ENCODE measurements at places on chromosomes 1 and 21.

- no peak for DNase-seq
These were observed 42.5 kb upstream of the CLIC4 start for GRCh38 chr1:24702511-24703293.

GRCh38 chr1:169550294-169550693, 36.0 kb downstream of the F5 start:
- DNase-seq, result no peak

DNA sequence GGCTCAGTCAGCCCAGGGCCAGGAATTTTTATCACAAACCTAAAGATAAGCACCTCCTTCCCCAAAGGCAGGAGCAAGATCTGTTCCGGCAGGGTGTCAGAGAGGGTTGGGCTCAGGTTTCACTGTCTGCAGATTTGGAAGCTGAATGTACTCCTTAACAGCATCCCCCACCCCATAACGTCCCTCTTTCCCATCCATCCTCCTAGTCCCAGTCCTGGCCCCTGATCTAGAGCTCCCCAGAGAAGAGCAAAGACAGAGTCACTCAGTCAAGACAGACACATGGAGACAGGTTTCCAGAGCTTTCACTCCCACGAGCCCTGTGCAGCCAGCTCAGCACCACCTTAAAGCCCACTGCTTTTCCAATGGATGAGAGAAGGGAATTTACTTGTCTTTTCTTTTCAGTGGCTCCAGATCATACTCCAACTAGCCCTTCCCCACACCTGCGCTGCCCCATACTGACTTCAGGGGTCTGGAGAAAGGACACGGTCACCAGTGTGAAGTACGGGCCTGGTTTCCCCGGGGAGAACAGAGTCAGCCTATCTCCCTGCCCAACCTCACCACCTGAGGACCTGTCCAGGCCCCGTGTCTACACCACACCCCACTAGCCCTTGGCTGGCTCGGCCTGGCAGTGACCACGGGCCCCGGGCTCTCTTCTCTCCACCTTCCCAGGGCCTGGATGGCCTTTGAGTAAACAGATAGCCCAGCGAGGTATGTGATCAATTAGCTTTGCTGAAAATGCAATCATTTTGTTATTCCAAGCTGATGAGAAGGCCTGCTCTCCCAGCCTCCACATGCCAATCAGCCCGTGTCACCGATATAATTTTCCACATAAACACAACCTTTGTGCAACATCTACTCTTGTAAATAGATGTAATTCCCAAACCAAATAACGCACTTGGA, 249.1 kb downstream of the FOXD2 start:
- DNase-seq, result no peak

DNA sequence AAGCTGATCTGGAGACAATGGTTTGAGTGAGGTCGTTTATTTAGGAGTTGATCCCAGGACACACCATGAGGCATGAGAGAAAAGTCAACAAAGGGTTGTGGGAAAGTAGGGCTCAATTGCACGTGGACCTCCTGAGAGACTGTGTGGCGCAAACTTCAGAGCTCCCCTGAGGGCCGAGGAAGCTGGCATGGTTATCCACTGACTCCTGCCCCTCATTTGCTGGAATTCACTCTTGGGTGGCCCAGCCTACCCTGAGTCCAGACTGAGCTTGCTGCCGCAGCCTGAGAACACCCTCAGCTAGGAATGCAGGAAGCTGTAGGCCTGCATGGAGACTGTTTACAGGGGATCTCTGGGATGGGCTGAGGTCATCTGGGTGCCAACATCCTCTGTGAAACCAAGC, 301.0 kb downstream of the RWDD3 start:
- no peak for DNase-seq

- DNase-seq, result no peak
These were observed 172.6 kb downstream of the CHRM3 start for GRCh38 chr1:239558991-239559390.

DNA sequence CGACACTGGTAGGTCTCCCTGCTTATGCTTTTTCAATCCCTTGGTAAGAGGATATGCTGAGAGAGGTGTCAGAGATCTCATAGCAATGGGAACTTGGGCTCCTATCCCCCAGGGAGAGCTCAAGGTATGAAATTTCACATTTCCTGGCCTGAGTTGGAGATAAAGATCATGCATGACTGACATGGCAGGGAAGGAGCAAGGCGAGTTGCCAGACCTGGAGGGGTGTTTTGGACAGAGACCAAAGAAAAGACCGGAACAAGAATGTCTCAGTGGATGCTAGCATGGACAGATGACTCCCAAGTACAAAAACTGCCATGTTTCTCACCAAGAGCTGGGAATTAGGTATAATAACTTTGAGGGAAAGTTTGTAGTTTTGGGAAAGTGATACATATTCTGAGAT, 334.1 kb upstream of the B3GALT2 start:
- DNase-seq, result no peak

GRCh38 chr1:22806584-22806983, 95.9 kb downstream of the EPHB2 start:
- no peak for DNase-seq

- no peak for DNase-seq
These were observed 114.4 kb downstream of the CLEC20A start for GRCh38 chr1:178382372-178382771.

DNA sequence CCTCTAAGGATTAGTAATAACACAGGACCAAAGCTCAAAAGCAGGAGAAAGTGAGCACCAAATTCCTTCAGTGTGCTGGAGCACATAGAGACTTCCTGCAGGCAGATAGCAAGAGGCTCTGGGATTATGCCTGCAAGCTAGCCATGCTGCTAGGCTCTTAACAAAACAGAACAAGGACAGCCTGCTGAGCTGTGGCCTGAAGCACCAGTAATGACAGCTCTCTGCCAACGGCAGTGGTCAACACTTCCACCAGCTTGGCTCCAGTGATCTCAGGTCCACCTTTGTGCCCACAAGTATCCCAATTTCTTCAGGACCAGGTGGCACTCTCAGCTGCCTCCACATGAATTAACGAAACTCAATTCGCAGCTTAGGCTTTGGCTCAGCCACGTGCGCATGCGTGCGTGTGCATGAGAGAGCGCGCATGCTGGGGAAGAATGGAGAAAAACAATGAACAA, 64.2 kb downstream of the SLC45A1 start:
- no peak for DNase-seq

GRCh38 chr1:171596705-171597104, 25.3 kb upstream of the MYOCOS start:
- DNase-seq, result no peak

DNA sequence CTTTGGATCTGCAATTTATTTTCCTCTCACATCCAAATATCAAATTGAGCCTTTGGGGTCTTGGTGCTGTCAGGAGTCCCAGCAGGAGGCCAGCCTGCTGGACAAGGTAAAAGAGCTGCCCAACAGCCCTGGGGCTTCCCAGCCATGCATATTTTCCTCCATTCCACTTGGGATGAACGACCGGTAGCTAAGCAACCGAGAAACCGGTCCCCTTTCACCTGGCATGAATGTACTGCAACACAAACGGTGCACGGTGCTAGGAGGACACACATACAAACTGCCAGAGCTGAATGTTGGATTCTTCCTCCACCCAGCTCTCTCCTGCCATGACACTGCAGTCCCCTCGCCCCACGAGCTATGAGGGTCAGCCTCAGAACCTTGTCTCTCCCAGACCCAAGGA, 42.7 kb downstream of the BCAR3 start:
- no peak for DNase-seq

GRCh38 chr1:227885648-227886502, 61.9 kb downstream of the WNT9A start:
- DNase-seq, result no peak

DNA sequence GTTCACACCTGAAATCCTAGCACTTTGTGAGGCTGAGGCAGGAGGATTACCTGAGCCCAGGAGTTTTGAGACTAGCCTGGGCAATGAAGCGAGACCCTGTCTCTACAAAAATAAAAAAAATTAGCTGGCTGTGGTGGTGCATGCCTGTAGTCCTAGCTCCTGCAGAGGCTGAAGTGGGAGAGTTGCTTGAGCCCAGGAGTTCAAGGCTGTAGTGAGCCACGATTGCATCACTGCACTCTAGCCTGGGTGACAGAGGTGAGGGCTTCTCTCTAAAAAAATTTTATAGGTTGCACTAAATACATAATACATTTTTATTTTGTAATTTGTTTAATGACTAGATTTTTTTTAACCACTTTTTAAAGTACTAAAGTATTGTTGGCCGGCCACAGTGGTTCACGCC, 6.1 kb downstream of the PARK7 start:
- DNase-seq, result no peak

DNA sequence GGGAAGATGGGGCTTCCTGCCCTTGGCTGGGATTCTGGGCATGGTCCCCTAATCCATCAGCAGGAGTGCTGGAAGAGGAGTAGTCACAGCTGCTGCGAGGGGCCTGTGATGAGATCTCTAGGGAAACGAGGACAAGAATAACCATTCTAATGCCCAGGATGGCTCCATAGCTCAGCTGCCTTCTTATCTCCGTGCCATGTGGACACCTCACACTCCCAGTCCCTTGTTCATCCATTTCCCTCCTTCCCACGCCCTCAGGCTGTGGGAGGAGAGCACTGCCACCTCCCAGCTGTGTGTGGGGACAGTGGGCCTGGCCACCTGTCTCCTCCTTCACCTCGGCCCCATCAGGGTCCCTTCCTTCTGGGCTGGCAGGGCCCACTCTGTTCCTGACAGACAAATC, 16.1 kb upstream of the ETV3 start:
- DNase-seq, result no peak

DNA sequence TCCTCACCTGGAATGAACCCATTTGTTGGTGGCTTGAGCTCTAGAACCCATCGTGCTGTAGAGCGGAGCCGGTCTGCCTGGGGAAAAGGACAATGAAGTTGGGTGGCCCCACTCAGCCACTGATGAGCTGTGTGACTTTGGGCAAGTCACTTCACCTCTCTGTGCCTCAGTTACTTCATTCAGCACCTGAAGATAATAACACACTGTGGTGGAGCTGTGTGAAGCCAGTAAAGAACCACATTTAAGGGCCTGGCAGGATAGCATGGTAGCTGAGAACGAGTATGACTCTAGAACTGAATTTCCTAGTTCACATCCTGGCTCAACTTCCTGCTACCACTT, 37.1 kb downstream of the EPHB2 start:
- DNase-seq, result no peak

GRCh38 chr1:166032572-166033371, 134.0 kb downstream of the FAM78B start:
- no peak for DNase-seq

DNA sequence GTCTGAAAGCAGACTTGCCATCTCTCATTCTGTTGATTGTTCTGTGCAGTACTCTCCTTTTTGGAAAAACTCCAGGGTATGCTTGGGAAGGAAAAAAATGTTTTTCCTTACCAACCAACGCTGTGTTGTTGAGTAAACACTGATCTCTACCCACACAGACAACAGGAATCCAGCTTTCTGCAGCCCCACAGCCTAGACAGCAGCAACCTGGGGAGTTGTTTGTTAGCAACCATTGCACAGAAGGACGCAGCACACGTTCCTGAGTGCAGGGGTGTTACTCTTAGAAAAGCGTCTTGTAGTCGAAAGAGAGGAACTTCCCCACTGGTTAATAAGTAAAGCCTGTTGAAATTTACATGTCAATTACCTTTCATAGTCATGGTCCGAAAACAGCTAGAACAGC, 56.6 kb downstream of the SMYD2 start:
- no peak for DNase-seq

GRCh38 chr1:204335085-204335484, 24.6 kb downstream of the PLEKHA6 start:
- DNase-seq, result no peak

DNA sequence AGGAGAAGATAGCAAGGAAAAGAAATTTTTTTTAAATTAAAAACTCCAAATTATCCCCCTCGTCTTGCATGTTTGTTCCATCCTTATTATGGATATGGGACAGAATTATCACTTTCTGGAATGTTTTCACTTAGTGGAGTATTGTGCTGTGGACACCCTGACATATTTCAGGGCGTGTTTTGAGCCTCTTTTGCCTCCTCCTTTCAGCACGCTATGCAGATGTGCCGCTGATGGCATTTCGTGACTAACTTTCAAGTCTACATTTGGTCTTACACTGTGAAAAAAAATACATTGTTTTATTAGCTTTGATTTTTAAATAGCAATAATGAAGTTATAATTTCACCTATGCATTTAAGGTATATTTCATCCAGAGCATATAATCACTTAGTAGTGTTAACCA, 738.7 kb downstream of the LTN1 start:
- DNase-seq, result no peak

Data from SK-N-MC (cell line).